A549 treated with Mapracorat at 1 μM for 4 hours (cell line): ENCODE measurements at places on chromosomes 7 and 10. TPM values are rescaled to one million over a fixed set of nuclear protein-coding genes. Genes with fewer than 3 reads are reported as not detected.

NACAD gene
- 0.10 to 0.40 TPM (median 0.28 TPM) in 5 replicates for total RNA-seq

NUTM2D gene
- total RNA-seq: 1.00 to 1.6 TPM (median 1.3 TPM) in 5 replicates

CDH23 gene
- total RNA-seq: 1.9 to 2.7 TPM (median 2.5 TPM) in 5 replicates

SYT15 gene
- 2.3 to 4.1 TPM (median 2.4 TPM) in 5 replicates for total RNA-seq

CABCOCO1 gene
- 0.19 to 0.83 TPM (median 0.27 TPM) in 5 replicates for total RNA-seq

JAKMIP3 gene
- total RNA-seq: 0.95 to 1.2 TPM (median 1.1 TPM) in 5 replicates

AGAP4 gene
- total RNA-seq: 5.2 to 10.4 TPM (median 8.3 TPM) in 5 replicates

OR2A12 gene
- not detected in 5 replicates for total RNA-seq

PVRIG gene
- not detected in 5 replicates for total RNA-seq

NEUROD6 gene
- total RNA-seq: not detected in 5 replicates

LMOD2 gene
- not detected in 5 replicates for total RNA-seq

CUBN gene
- total RNA-seq: 0.03 to 0.15 TPM (median 0.08 TPM) in 5 replicates

GHRHR gene
- total RNA-seq: not detected in 5 replicates

RPEL1 gene
- 0.07 TPM in 1 of 5 replicates, not detected in the others for total RNA-seq

TMEM229A gene
- total RNA-seq: not detected in 5 replicates

TMEM213 gene
- not detected in 5 replicates for total RNA-seq

SFXN2 gene
- total RNA-seq: 2.9 to 3.4 TPM (median 3.0 TPM) in 5 replicates

MCM10 gene
- 21.2 to 25.5 TPM (median 23.0 TPM) in 5 replicates for total RNA-seq

GLCCI1 gene
- 0.69 to 1.5 TPM (median 0.80 TPM) in 5 replicates for total RNA-seq

HOXA6 gene
- total RNA-seq: 0.74 to 1.8 TPM (median 1.6 TPM) in 5 replicates

ACSL5 gene
- total RNA-seq: 0.13 to 0.27 TPM (median 0.19 TPM) in 5 replicates

FAM13C gene
- total RNA-seq: 0.08 to 0.39 TPM (median 0.24 TPM) in 4 of 5 replicates, not detected in the other

TAF3 gene
- 6.7 to 7.4 TPM (median 7.1 TPM) in 5 replicates for total RNA-seq

BRAT1 gene
- 19.4 to 36.7 TPM (median 34.1 TPM) in 5 replicates for total RNA-seq

MKRN1 gene
- 52.8 to 68.6 TPM (median 54.0 TPM) in 5 replicates for total RNA-seq

ZNF239 gene
- total RNA-seq: 1.7 to 2.5 TPM (median 1.9 TPM) in 5 replicates

NIPSNAP2 gene
- 41.4 to 58.0 TPM (median 49.2 TPM) in 5 replicates for total RNA-seq

BAZ1B gene
- total RNA-seq: 49.8 to 60.2 TPM (median 56.6 TPM) in 5 replicates

LRMDA gene
- 3.1 to 5.7 TPM (median 4.7 TPM) in 5 replicates for total RNA-seq

CHCHD3 gene
- 72.5 to 87.3 TPM (median 76.3 TPM) in 5 replicates for total RNA-seq

SEMA3E gene
- total RNA-seq: 1.7 to 2.4 TPM (median 2.1 TPM) in 5 replicates

APBB1IP gene
- total RNA-seq: 5.4 to 6.9 TPM (median 6.2 TPM) in 5 replicates

ATP5F1C gene
- total RNA-seq: 267 to 346 TPM (median 298 TPM) in 5 replicates

ZNF775 gene
- total RNA-seq: 5.6 to 7.6 TPM (median 5.8 TPM) in 5 replicates

FAM20C gene
- total RNA-seq: 33.8 to 48.3 TPM (median 45.2 TPM) in 5 replicates

PHYHIPL gene
- 0.11 to 0.73 TPM (median 0.35 TPM) in 5 replicates for total RNA-seq

PRKCQ gene
- 3.3 to 4.1 TPM (median 3.6 TPM) in 5 replicates for total RNA-seq

PPP1R17 gene
- total RNA-seq: not detected in 5 replicates

LBX1 gene
- not detected in 5 replicates for total RNA-seq

CTAGE15 gene
- not detected in 5 replicates for total RNA-seq

C7orf57 gene
- 0.24 to 0.45 TPM (median 0.31 TPM) in 5 replicates for total RNA-seq

PLCE1 gene
- 5.5 to 7.2 TPM (median 6.3 TPM) in 5 replicates for total RNA-seq

MYH16 gene
- 0.23 to 0.57 TPM (median 0.36 TPM) in 5 replicates for total RNA-seq

RET gene
- 0.47 to 0.88 TPM (median 0.52 TPM) in 5 replicates for total RNA-seq

PTPN20 gene
- total RNA-seq: 3.0 to 4.0 TPM (median 3.9 TPM) in 5 replicates
